ENCODE measurements at places on chromosomes 3 and 15. TPM values are rescaled to one million over a fixed set of nuclear protein-coding genes. Genes with fewer than 3 reads are reported as not detected.

CALML4 gene
- total RNA-seq: 5.4 TPM

CRTAP gene
- 99.3 TPM for total RNA-seq

PLOD2 gene
- total RNA-seq: 158 TPM

IQGAP1 gene
- 228 TPM for total RNA-seq

AGBL1 gene
- not detected for total RNA-seq

RNF123 gene
- 23.1 TPM for total RNA-seq
